ENCODE measurements at places on chromosomes 6 and 20.

DNA sequence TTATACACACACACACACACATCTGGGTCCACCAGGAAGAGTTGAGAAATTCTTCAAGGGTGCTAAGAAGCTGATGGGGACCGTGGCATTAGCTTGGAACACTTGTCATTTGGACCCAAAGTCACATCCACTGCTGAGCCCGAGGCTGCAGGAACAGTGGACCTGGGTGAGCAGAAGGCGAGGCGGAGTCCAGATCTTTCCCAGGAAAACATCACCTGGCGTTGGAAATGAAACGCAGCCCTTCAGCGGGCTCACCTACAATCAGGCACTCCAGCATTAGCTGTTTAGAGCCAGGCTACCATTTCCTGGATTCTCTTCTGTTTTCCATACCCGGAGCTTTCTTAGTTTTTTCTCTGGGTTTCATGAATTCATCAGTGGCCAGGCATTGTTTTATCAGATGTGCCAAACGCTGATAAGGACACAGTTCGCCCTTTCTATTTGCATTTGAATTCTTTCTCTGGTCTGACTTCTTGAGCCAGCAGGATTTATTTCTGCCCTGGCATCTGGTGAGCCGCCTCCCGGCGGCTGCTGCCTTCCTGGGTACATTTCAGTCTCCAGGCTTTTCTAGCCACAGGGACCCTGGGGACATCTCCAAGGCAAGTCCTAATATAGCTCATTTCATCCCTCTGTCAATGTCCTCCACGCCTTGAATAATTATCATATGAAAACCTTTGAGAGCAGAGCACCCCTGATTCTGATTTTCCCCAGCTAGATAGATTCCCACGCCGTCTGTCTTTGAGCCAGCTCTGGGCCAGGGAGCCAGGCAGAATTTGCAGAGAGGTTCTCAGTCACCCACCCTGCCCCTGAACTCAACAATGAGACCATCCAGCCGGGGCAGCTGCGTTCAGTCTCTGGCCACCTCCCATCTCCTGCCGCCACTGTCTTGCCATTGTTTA is 170.9 kb downstream of the TTLL2 start:
- no peak for DNase-seq

DNA sequence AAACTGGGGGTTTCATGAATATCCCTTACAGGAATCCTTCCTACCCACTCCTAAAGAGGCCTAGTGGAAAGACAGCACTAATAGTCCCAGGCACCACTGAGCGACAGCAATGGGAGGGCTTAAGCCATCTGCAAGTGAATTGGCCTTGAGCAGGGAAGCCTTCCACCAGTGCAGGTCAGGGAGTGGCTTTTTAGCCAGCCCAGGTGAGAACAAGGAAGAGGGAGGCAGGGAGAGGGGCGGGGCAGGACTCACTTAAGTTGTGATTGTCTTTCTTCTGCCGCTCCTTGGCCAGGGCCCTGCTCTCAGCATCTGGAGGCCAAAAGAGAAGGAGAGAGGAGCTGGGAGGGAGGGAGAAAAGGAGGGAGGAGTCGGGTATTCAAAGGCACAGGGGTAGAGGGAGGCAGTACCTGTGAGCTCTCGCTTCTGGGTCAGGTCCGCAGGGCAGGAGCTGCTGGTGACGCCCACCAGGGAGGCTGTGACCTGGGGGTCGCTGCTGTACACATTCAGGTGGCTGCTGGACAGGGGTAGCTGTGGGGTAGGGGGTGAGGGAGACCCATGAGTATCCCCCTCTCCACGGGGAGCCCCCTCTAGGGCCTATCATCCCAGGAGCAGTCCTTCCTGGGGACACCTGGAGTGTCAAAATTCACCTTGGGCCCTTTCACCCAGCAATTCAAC is 47.8 kb downstream of the TFEB start:
- DNase-seq = no peak

GRCh38 chr6:157484181-157484580 is 103.2 kb downstream of the ZDHHC14 start:
- DNase-seq = no peak

GRCh38 chr6:18585032-18585573 is 198.0 kb downstream of the RNF144B start:
- no peak for DNase-seq

DNA sequence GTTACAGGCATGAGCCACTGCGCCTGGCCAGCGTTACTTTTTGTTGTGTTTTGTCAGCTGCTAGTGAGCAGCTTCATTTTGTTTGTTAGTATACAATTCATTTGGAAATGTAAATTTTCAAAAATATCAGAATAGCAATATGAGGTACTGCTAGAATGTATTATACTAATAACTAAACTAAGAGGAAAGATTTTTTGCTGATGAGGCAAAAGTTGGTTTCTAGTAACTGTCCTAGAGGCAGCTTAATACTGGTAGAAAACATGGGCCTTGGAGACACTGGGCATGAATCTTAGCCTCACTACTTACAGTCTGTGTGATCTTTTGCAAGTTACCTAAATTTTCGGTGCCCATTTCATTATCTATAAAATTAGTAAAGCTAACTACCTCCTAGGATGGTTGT is 24.1 kb downstream of the TTK start:
- no peak for DNase-seq

- no peak for DNase-seq
Measured at GRCh38 chr20:61977419-61977786, 88.3 kb downstream of the TAF4 start.

GRCh38 chr6:131013495-131013894 is 49.5 kb downstream of the EPB41L2 start:
- no peak for DNase-seq

DNA sequence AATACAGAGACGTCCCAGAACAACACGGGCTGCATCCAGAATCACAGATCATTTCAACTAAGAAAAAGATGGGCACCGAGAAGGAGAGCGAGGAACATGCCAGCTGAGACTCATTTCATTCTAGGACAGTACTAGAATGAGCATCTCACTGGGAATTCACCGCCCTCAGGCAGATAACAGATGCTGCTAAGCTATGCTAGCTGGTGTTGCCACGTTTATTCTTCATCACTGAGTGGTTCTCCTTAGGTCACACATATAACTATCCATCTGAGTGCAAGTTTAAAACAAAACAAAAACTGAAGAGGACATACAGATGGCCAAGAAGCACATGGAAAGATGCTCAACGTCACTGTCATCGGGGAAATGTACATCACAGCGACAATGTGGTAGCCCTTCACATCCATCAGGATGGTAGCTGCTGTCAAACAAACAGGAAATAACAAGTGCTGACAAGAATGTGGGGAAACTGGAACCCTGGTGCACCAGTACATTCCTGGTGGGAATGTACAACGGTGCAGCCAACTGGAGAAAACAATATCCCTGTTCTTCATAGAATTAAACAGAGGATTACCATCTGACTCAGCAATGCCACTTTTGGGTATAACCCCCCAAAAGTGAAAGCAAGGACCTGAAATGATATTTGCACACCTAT is 97.6 kb downstream of the SLC22A23 start:
- DNase-seq = no peak
